ENCODE measurements at places on chromosomes 7 and 10.

GRCh38 chr7:92653136-92653535 is 62.9 kb upstream of the FAM133B start:
- no peak for DNase-seq

- DNase-seq = no peak
These were observed 101.6 kb downstream of the NKX6-2 start for GRCh38 chr10:132684164-132684891.

DNA sequence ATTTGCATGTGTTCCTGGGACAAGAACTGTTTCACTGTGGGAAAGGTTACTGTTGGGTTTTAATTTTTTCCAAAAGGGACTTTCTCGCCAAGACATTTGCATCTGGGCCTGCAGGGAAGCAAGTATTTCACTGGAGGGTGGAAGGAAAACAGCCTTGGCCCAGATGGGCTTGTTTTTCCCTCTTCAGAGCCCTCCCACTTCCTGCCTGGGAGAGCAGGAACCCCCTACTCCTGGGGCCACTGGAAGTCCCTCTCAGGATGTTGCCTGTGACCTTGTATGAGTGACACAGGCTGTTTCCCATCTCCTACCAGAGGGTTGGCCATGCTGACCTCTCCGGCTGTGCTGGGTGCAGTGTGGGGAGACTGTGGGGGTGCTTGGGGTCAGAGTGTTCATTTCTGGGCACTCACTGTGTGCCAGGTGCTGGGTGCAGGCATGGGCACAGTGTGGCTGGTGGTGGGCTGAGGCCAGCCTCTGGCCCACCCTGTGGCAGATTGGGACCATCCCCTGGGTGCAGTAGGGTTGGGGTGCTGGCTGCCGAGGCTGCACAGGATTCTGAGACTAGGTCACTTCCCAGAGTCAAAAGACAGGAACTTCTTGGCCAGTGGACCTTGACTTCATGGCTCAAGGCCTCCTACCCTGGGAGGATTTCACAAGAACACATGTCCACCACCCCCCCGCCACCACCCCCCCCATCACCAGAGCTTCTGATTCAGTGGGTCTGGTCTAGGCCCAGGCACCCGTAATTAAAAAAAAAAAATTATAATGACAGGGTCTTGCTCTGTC is 10.2 kb downstream of the TSPAN15 start:
- DNase-seq = no peak

DNA sequence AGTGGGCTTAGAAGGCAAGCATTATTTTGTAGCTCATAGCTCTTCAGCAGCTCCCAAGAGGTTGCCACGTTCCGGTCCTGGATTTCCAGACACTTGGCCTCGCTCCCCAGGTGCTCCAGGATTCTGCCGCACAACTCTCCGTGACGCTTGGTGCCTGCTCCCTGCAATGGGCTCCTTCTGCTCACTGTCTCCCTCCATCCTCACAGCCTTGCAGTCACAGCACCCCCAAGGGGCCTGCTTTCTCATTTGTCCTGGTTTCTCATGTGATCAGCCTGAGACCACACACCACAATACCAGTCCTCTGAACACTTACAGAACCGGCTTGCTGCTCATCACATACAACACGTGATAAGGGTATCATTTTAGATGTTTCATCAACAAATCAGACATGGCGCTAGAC is 9.8 kb downstream of the IGFBP3 start:
- no peak for DNase-seq

GRCh38 chr7:37068038-37068437 is 343.7 kb upstream of the AOAH start:
- no peak for DNase-seq

DNA sequence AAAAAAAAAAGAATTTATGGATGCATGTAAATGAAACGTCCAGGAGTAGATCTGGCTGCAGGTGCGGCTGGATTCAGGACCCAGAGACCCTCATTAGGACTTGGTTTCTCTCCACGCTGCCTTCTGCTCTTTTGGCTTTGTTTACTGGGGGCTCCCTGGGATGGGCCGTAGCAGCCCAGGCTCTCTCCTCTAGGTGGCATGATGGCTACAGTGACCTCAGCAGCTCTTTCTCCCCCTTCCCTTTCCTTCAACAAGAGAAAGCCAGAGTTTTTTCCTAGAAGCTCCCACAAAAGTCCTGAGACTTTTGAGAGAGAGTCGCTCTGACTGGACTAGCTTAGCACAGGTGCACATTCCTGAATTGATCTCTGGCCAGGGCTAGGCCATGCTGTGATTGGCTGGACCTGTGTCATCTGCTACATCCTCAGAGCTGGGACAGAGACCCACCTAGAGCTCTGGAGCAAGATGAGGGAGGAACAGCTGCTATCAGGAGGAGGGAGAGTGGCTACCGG is 67.8 kb upstream of the PDCD4 start:
- no peak for DNase-seq

DNA sequence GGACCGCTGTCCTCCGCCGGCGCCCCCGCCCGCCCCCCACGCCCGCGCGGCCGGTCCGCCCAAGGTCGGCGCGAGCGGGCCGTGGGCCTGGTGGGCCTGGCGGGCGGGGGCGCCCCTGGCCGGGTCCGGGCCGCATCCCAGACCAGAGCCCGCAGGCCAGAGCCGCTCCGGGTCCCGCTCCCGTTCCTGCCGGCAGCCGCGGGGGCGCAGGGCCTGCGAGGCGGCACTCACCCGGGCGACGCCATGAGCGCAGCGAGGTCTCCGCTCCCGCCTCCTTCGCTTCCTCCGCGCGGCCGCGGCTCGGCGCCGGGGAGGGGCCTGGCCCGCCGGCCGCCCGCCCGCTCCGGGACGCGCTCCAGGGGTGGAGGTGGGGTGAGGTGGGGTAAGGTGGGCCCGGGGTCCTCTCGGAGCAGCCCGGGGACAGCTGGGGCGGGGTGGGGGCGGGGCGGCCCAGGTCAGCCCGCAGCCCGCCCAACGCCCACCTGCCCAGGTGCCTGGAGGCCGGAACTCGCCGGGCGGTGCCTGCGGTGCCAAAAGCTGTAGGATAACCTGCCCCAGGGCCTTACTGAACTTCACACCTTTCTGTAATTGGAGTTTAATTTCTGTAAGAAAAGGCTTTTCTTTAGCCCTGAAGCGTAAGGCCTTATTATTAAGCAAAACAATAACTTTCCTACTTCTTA is at the start of gene URGCP:
Gene URGCP (minus strand): TSS at position 266 of the 680 bp plus-strand sequence. CDS start 21 bp downstream, at position 245.
- DNase-seq = no peak

Data from DMS79 (cell line).